CD4-positive, alpha-beta memory T cell (primary cell): ENCODE measurements at places on chromosomes 7 and 10. TPM values are rescaled to one million over a fixed set of nuclear protein-coding genes. Genes with fewer than 3 reads are reported as not detected.
A peak's percentile ranks its signal among the peaks of the same experiment; 100 is the strongest.

- DNase-seq, result no peak
- no peak overlapping the region for H3K27ac ChIP-seq
- no peaks in the 10 kb centered on the region for H3K36me3 ChIP-seq
- H3K27me3 ChIP-seq, result no peaks in the 10 kb centered on the region
- peaks cover 91% of the 10 kb centered on the region for H3K4me1 ChIP-seq
Measured at GRCh38 chr10:103762916-103763315, 92.5 kb downstream of the SH3PXD2A start.

DNA sequence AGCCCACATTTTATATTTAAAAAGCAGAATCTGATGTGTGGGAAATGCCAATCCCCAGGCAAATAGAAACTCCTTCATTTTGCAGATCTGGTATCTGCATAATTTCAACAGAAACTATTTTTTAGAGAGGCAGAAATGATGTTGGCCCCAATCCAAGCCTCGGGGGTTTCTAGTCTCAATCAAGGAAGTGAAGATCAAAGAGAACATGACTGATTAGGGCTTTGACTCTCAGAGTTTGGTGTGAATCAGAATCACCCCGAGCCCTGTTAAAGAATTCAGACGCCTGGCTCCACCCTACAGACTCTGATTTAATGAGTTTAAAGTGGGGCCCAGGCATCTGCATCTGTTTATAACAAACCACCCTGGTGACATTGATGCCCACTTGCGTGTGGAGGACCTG, 36.7 kb upstream of the UBE2H start:
- no peaks in the 10 kb centered on the region for H3K27me3 ChIP-seq
- H3K36me3 ChIP-seq, result no peaks in the 10 kb centered on the region
- peak; percentile 7 for DNase-seq
- H3K27ac ChIP-seq, result no peak overlapping the region

GRCh38 chr10:50653758-50654157, 30.0 kb upstream of the SGMS1 start:
- H3K4me3 ChIP-seq, result no peak overlapping the region
- no peaks in the 10 kb centered on the region for H3K36me3 ChIP-seq
- peaks cover 15% of the 10 kb centered on the region for H3K4me1 ChIP-seq
- H3K27me3 ChIP-seq, result no peaks in the 10 kb centered on the region

GRCh38 chr7:47677093-47677492, 95.2 kb upstream of the TNS3 start:
- DNase-seq, result no peak
- no peaks in the 10 kb centered on the region for H3K27me3 ChIP-seq
- no peak overlapping the region for H3K27ac ChIP-seq
- H3K36me3 ChIP-seq, result no peaks in the 10 kb centered on the region
- no peaks in the 10 kb centered on the region for H3K4me1 ChIP-seq
- no peak overlapping the region for H3K4me3 ChIP-seq

Gene RPEL1
- not detected for polyA plus RNA-seq

DNA sequence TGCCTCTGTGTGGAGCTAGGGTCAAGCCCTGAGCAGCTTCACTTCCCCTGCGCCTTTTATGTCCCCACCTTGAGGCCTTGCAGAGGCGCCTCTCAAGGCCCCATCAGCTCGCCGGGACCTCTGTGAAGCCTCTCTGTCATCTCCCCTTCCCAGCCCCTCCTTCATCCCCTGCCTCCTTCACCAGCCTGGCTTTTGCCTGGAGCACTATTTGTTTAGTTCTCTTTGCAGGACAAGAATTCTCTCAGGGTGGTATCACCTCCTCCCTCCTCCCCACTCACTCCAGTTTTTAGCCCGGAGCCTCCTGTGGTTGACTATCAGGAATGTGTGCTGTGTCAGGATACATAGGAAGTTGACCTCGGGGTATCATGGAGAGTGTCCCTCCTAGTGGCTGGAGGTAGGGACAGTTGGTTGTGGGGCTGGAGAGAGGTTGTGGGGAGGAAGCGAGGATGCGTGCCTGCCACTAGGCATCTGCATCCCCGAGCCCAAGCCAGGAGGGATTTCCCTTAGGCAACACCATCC, 89.8 kb upstream of the ANLN start:
- no peaks in the 10 kb centered on the region for H3K4me1 ChIP-seq
- no peaks in the 10 kb centered on the region for H3K27me3 ChIP-seq
- H3K27ac ChIP-seq, result no peak overlapping the region
- H3K4me3 ChIP-seq, result no peak overlapping the region
- peaks cover 11% of the 10 kb centered on the region for H3K36me3 ChIP-seq
- no peak for DNase-seq
